ENCODE measurements at places on chromosomes 4 and X. TPM values are rescaled to one million over a fixed set of nuclear protein-coding genes. Genes with fewer than 3 reads are reported as not detected.
A peak's percentile ranks its signal among the peaks of the same experiment; 100 is the strongest.

The CXXC4 gene
- total RNA-seq: 1.2 TPM

The MUC7 gene
- total RNA-seq: not detected

The SLC25A5 gene
- total RNA-seq: 230 TPM

The MAMLD1 gene
- total RNA-seq: 2.5 TPM

The ZMAT1 gene
- 5.9 TPM for total RNA-seq

The PROM1 gene
- total RNA-seq: 12.3 TPM

The IRS4 gene
- total RNA-seq: not detected

The EVC gene
- 5.9 TPM for total RNA-seq

The TCEAL9 gene
- total RNA-seq: 25.5 TPM

DNA sequence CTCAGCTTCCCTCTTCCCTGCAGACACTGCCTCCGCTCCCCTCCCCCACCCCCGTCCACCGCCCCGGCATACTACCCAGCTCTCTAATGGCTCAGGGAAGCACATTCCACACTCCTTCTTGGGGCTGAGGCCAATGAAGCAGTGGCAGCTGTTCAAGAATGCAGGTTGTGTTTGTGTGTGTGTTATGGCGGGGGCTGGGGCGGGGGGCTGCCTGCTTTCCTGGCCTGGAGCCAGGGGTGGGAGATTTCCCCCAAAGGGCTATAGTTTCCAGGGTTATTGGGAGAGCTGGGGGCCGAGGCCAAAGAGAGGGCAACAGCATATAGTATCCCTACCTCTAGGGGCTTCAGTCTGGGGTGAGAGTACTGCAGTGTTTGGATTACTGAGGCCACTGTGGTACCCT lies 149.4 kb downstream of the EFNB1 start:
- no peak overlapping the region for H3K4me3 ChIP-seq
- H3K27me3 ChIP-seq: no peaks in the 10 kb centered on the region
- no peaks in the 10 kb centered on the region for H3K36me3 ChIP-seq
- peaks cover 12% of the 10 kb centered on the region for H3K4me1 ChIP-seq
- no peak overlapping the region for H3K27ac ChIP-seq

DNA sequence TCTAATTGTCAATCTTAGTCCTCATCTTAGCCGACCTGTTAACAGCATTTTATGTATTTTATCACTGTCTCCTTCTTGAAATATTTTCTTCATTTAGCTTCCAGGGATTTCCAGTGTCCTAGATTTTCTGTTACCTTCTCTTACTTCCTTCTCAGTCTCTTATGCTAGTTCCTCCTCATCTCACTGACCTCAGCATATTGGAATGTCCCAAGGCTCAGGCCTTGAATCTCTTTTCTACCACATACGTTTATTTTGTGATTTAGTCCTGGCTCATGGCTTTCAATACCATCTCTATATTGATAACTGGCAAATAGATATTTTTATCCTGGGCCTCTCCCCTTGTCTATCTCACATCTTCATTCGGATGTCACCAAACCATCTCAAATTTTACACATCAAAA lies 61.1 kb downstream of the IQCM start:
- H3K36me3 ChIP-seq: no peaks in the 10 kb centered on the region
- H3K27me3 ChIP-seq: no peaks in the 10 kb centered on the region
- DNase-seq: no peak
- H3K27ac ChIP-seq: no peak overlapping the region
- no peak overlapping the region for H3K4me3 ChIP-seq

DNA sequence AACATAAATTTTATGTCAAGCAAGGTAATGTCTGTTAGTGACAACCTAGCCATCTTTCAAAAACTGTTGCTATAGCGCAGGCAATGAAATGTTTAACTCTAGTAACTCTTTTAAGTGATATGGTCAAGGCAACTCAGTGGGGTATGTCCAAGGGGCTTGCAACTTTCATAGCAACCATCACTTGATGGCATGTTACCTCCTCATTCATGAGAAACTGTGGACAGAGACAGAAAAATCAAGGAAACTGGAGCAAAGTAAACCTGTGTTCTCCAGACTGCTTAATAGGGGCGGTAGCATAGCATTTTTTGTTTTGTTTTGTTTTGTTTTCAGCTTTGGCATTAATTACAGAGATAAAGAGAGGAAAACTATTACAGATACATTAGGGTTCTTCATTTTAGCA lies 1456.8 kb upstream of the AGA start:
- H3K27ac ChIP-seq: no peak overlapping the region
- DNase-seq: no peak
- no peaks in the 10 kb centered on the region for H3K36me3 ChIP-seq
- no peaks in the 10 kb centered on the region for H3K27me3 ChIP-seq
- no peaks in the 10 kb centered on the region for H3K4me1 ChIP-seq

GRCh38 chr4:143700416-143701352 lies at the start of gene FREM3:
Gene FREM3, minus strand, starts transcription at chr4:143700675. Its CDS starts 0 bp downstream, at chr4:143700675.
- no peaks in the 10 kb centered on the region for H3K36me3 ChIP-seq
- H3K27ac ChIP-seq: no peak within 1 kb of the TSS
- H3K4me1 ChIP-seq: peaks cover 14% of the 10 kb centered on the region
- peak within 1 kb of the TSS; percentile 38 for H3K4me3 ChIP-seq
- H3K27me3 ChIP-seq: peaks cover 35% of the 10 kb centered on the region
- no peak for DNase-seq

GRCh38 chr4:187491286-187491685 lies 504.3 kb upstream of the ZFP42 start:
- no peak for DNase-seq
- no peak overlapping the region for H3K4me3 ChIP-seq
- no peaks in the 10 kb centered on the region for H3K4me1 ChIP-seq
- H3K36me3 ChIP-seq: no peaks in the 10 kb centered on the region
- no peaks in the 10 kb centered on the region for H3K27me3 ChIP-seq

GRCh38 chr4:64625438-64625837 lies 216.2 kb upstream of the TECRL start:
- H3K36me3 ChIP-seq: no peaks in the 10 kb centered on the region
- H3K27ac ChIP-seq: no peak overlapping the region
- H3K27me3 ChIP-seq: no peaks in the 10 kb centered on the region
- no peaks in the 10 kb centered on the region for H3K4me1 ChIP-seq

DNA sequence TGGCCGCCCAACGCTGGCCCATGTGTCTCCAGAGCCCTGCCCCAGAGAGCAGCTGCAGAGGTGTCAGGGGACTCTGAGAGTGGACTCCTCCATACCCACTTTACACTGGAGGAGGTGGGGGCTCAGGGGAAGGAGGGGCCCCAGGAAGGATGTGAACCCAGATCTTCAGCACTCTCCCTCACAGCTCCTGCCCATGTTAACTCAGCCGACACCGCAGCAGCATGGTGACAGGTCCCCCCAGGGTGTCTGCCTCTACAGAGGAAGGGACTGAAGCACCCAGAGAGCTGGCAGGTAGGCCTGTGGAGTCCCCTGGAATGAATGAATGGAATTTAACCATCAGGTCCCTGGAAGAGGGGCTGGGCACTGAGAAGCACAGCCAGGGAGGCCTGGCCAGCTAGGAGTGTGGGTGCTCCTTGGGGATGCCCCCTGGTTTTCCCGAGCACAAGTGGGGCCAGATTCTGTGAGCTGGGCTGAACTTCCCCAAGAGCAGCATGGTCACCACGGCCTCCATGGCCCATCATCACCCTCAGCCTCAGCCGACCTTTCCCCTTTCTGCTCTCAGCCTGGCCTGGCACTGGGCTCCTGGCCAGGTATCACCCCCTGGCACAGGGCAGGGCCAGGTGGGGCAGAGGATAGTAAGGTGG lies 21.9 kb downstream of the SH3BP2 start:
- no peaks in the 10 kb centered on the region for H3K27me3 ChIP-seq
- H3K4me1 ChIP-seq: peaks cover 54% of the 10 kb centered on the region
- DNase-seq: no peak
- no peaks in the 10 kb centered on the region for H3K36me3 ChIP-seq
- no peak overlapping the region for H3K4me3 ChIP-seq
- no peak overlapping the region for H3K27ac ChIP-seq

DNA sequence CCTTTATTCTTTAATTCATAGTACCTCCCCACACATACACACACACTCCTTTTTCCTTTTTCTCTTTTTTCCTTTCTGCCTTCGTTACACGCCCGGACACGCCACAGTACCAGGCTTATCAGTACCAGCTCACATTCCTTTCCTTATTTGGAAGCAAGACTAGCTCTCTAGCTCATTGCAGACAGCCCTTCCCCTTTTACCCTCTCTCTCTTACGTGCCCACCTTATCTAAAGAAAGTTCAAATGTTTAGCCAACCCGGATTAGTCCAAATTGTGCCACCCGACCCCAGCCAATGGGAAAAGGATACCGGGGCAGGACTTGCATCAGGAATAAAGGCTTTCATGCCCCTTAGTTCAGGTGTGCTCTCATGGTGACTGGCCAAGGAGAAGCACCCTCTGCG lies 194.7 kb upstream of the VCX3A start:
- no peak overlapping the region for H3K4me3 ChIP-seq
- H3K36me3 ChIP-seq: no peaks in the 10 kb centered on the region
- H3K27me3 ChIP-seq: no peaks in the 10 kb centered on the region
- no peak overlapping the region for H3K27ac ChIP-seq

DNA sequence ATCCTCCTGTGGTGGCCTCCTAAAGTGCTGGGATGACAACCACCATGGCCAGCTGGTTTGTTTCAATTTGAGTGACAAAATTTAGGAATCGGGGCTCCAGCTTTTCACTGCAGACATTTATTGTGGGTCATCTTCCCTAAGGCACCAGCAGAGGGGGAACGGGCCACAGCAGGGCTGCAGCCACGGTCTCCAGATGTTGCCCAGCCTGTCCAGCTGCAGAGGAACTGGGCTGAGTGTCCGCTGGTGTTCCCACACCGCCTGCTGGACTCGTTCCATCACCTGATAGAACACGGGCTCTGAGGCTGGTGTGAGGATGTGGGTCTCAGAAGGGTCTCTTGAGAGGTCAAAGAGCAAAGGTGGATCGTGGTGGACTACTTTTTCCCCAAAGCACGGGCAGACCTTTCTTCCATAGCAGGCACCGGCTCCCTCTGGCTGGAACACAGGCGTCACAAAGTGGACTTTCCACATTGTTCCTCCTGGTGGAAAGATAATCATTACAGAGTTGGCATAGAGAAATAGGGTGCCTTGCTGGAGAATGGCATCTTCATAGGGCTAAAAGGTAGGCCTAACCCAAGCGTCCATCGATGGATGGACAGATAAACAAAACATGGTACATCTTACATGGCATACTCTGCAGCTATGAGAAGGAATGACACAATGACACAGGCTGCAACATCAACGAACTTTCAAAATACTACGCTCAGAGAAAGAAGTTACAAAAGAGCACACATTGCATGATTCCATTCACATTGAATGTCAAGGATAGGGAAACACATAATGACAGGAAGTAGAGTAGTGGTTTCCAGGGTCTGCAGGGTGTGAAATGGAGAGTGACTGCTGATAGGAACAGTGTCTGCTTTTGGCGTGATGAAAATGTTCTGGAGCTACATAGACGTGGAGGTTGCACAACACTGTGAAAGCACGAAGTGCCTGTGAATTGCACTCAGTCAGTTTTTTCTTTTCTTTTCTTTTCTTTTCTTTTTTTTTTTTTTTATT lies 5.9 kb upstream of the ARSD start:
- no peaks in the 10 kb centered on the region for H3K4me1 ChIP-seq
- no peak for DNase-seq
- H3K27me3 ChIP-seq: no peaks in the 10 kb centered on the region
- H3K4me3 ChIP-seq: no peak overlapping the region
- no peak overlapping the region for H3K27ac ChIP-seq
- no peaks in the 10 kb centered on the region for H3K36me3 ChIP-seq

DNA sequence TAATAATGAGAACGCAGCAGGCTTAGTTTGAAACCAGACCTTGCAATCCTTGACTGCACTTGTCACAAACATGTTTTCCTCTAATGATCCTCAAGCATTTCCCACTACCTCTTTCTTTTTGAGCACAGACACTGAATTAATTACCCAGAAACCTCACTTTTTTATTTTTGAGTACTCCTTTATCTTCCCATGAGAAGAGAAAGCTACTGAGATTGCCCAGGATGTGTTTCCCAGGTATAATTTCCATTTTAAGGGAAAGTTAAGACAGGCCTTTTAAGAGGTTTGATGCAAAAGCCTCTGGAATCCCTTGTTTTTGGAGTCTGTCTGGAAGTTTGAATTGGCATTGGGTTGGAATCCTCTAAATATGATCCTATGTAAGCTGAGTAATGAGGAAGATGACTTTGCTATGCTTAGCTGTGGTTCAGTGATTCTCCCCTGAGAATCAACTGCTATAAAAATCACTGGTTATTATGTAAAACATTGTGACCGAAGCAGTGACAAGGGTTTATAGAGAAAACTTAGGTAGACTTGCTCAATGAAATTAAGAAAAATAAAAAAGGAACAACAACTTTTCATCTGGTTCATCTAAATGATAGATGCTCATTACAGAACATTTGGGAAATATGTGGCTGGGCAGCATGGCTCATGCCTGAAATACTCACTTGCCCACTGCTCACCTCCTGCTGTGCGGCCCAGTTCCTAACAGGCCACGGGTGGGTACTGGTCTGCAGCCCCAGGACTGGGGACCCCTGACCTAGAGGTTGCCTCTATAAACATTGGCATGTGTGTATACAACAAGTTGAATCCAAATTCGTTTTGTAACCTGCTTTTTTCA lies 10.8 kb upstream of the RHOH start:
- H3K27ac ChIP-seq: no peak overlapping the region
- H3K36me3 ChIP-seq: no peaks in the 10 kb centered on the region
- no peak overlapping the region for H3K4me3 ChIP-seq

- no peak overlapping the region for H3K4me3 ChIP-seq
- no peaks in the 10 kb centered on the region for H3K27me3 ChIP-seq
- H3K27ac ChIP-seq: no peak overlapping the region
Observed at GRCh38 chr4:47483745-47484144, 1.3 kb upstream of the ATP10D start.

DNA sequence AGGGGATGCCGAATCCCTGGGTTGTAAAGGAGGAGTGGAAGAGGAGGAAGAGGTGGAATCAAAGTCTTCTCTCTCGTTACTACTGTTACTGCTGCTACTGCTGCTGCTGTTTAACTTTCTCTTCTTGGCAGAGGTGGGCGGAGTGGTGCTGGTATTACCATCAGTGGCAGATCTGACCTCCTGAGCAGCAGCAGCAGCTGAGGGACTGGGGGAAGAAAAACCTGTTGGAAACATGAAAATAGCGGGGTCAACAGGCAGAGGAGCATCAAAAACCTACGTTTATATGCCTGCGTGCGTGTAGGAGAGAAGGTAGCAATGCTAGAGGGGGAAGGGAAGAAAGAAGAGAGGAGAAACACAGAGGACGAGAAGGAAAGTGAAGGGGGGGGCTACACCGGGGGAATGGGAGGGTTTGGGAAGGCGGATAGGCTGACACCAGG lies 339 bp downstream of the CUL4B start:
- no peak for DNase-seq
- H3K4me1 ChIP-seq: no peaks in the 10 kb centered on the region
- H3K4me3 ChIP-seq: peak overlapping the region; percentile 75
- no peaks in the 10 kb centered on the region for H3K36me3 ChIP-seq
- no peaks in the 10 kb centered on the region for H3K27me3 ChIP-seq

DNA sequence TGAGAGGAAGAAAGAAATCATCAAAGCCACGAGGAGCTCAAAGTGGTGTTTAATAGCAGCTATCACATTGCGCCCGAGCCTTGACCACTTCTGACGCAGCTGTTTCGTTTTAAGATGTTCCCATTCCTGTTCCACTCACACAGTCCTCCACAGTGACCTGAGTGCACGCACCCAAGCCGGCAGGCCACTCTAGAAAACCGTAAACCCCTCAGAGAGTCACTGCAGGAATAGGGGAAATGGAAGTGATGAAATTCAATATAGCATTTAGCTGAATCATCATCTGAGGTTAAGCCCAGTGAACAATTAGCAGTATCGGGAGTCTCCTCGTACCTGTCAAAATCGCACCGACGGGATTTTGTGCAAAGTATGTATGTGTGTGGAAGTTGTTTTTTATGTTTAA lies 17.9 kb upstream of the HAND2 start:
- H3K4me1 ChIP-seq: no peaks in the 10 kb centered on the region
- no peak overlapping the region for H3K4me3 ChIP-seq
- DNase-seq: no peak
- H3K27ac ChIP-seq: peak overlapping the region; percentile 5
- no peaks in the 10 kb centered on the region for H3K27me3 ChIP-seq
- H3K36me3 ChIP-seq: no peaks in the 10 kb centered on the region
